ENCODE measurements at places on chromosomes 1 and 21.
A peak's percentile ranks its signal among the peaks of the same experiment; 100 is the strongest.

DNA sequence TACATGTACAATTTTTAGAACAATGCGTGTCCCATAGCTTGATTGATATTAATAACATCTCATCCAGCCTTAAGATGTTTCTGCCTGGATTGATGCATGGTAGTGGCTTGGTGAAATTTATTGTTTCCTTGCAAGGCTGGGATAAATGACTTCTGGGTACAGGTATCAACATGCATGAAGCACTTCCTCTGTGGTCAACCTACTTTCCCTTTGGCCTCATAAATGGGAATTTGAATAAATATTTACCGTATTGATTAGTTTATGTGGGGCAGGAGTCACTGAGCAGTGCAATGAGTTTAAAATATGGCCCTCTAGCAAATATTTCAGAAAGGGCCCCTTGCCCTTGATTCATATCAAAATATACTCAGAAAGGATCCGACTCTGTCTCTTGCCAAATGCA is 83.9 kb upstream of the KCNE2 start:
- DNase-seq: no peak

GRCh38 chr1:23459338-23459757 is 24.6 kb downstream of the ASAP3 start:
- no peak for DNase-seq

- no peak for DNase-seq
Observed at GRCh38 chr1:157099633-157100009, at the start of gene ETV3L. TSS of gene ETV3L (minus strand) at chr1:157099808. CDS start at chr1:157099523, 285 bp downstream.

DNA sequence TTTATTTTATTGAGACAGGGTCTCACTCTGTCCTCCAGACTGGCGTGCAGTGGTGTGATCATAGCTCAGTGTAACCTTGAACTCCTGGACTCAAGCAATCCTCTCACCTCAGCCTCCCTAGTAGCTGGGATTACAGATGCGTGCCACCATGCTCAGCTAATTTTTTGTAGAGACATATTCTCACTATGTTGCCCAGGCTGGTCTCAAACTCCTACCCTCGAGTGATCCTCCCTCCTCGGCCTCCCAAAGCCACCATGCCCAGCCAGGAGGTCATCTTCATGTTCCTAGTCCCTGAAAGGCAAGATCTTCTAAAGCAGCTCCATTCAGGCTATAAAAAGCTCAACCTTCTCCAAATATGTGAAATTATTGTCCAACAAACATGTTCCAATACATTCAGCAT is 53.9 kb downstream of the TOR1AIP2 start:
- DNase-seq: no peak

DNA sequence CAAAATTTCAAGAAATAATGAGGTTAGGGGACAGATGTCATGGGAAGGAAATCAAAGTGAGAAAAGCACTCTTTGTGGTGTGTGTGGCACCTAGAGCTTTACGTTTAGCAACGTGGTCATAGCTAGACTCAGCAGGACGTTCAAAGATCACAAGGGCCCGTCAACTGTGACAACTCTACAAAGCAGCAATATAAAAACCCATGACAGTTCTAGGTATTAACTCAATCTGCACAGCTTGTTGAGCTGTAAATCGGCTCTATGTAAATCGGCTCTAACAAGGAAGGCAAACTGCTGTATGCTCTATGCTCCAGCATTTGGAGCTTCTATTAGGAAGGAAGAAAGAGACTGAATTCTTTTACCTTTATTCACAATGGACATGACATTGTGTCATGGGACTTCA is 64.8 kb downstream of the TP53BP2 start:
- peak; percentile 54 for DNase-seq

- DNase-seq: no peak
Observed at GRCh38 chr1:209772126-209772525, 12.2 kb downstream of the C1orf74 start.

DNA sequence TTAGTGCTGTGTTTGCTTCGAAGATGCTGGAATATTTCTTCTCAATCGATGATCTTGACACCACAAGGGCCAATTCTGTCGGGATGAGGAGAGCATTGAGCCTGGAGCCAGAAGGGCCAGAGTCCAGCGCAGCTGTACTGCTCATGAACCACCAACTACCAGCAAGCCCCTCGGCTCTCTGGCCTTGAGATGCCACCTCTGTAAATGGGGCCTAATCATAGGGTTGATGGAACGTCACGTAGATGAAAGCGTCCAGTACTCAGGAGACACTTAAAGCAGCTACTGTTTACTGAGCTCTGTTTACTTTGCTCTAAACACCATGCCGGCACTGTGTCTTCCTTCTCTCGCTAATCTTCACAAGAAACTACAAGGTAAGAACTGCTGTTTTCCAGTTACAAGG is 26.3 kb downstream of the CCDC185 start:
- no peak for DNase-seq

- no peak for DNase-seq
Observed at GRCh38 chr1:28130901-28131300, 42.5 kb upstream of the EYA3 start.

DNA sequence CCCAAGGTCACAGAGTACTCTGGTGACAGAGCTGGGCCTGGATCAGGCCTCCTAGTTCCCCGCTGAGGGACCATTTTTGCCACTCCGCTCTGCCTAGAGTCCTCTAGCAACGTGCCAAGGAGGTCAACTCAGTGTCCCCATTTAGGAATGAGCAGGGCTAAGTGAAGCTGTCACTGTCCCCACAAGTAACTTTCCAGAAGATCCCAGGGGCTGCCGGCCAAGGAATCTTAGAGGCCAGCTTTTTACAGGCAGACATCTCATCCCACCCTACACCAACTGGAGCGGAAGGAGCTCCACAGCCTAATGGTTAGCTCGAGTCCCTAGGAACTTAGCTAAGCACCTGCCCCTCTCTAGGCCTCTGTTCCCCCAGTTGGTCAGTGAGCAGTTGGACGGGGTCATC is 59.7 kb downstream of the VWA5B1 start:
- DNase-seq: no peak

GRCh38 chr1:145892486-145893087 is 6.9 kb upstream of the ANKRD35 start:
- DNase-seq: no peak

- no peak for DNase-seq
Observed at GRCh38 chr21:14995695-14996490, 68.9 kb downstream of the NRIP1 start.

DNA sequence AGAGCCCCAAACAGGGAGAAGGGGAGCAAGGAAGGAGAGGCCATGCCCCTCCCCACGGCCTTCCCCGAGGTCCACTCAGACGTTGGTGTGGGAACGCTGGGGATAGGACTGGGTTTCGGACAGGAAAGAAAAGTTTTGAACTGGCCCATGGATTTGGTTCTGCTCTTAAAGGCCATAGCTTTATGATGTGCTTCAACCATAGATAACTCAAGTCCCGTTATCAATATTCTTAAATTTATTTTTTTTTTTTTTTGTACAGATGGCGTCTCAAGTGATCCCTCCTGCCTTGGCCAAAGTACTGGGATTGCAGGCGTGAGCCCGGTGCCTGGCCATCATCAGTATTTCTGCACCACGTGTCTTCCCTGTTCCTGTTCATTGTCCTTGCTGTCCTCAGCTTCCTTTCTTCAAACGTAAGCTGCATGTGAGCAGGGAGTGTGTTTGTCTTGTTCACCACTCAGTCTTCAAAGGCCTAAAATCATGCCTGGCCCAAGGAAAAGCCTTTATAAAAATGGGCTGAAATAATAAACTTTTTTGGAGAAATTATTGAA is 820 bp upstream of the KRTAP10-1 start:
- DNase-seq: no peak

DNA sequence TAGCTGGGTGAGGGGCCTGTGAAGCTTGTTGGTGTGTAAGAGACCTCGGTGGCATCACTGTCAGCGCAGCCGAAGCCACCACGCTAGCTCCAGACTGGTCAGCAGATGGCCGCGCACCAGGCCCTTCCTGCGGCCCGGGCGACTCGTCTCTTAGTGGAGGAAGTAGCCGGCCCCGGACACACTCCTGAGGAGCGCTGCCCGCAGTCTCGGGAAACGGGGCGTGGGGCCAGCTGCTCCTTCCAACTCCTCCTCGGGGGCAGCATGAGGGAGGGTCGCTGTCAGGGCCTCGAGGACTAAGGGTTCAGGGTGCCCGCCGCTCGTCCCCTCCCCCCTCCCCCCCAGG is 20.4 kb downstream of the H3-3A start:
- DNase-seq: peak; percentile 18

DNA sequence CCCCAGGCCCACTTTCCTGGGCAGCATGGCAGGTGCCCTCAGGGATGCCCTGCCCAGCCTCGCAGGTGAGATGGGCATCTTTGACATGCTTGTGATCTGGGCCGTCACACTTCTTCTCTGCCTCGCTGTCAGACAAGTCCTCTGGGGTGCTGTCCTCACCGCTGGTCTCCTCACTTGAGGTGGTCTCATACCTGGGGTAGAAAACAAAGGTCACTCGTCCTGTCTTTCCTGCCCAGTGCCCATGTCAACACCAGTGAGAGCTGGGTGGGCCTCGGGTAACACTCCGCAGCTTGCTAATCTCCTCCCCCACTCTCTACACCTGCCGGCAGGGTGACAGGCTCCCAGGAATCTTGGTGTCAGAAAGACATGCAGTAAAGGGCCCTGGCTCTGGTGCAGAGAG is 50.9 kb downstream of the KANK4 start:
- DNase-seq: no peak

GRCh38 chr1:180235502-180236239 is 5.6 kb downstream of the LHX4 start:
- DNase-seq: no peak

GRCh38 chr1:39623053-39623452 is 16.4 kb downstream of the HEYL start:
- peak; percentile 19 for DNase-seq

- DNase-seq: no peak
Observed at GRCh38 chr1:185603158-185603557, 131.0 kb upstream of the HMCN1 start.

DNA sequence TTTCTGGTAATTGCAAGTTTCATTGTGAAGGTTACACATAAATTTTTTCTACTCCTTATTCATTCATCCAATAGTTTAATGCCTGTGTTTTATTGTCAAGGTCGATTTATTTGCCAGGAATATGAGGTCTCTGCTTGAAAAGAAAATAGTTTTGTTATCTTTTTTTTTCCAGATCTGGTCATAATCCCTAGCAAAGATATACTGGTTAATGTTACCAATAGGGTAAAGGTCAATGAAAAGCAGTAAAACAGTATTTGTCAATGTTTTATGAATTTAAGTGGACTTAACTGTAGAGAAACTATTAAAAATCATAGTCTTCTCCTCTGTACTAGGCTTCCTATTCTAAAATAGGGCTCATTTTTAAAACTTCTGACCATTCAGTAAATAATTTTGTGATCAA is 8.1 kb upstream of the FMO3 start:
- DNase-seq: no peak

DNA sequence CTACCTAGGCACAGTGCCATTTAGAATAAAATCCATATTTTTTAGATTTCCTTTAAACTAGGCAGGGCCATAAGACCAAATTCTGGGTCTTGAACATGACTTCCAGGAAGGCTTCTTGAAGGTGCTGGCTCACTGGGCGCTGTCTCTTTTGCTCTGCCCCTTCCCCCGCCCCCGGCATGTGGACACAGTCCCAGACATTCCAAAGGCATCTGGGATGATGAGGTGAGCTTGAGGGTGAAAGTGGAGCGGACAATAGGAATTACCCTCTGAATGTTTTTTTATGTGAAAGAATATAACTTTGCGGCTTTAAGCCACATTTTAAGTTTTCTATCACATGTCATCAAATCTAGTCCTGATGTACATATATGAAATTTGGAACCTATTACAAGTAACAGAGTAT is 29.4 kb downstream of the RWDD3 start:
- no peak for DNase-seq

DNA sequence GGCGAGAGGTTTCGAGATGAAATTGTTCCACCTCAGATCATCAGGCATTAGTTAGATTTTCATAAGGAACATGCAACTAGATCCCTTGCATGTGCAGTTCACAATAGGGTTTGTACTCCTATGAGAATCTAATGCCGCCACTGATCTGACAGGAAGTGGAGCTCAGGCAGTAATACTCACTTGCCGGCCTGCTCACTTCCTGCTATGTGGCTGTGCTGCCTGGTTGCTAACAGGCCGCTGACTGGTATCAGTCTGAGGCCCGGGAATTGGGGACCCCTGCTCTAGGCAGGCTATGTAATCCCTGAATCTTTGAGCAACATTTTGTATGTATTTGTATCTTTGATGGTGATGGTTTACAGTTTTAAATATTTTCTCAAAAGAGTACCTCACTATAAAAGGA is 32.5 kb downstream of the XKR8 start:
- no peak for DNase-seq

- DNase-seq: no peak
Observed at GRCh38 chr1:216935901-216936300, 212.7 kb upstream of the ESRRG start.

DNA sequence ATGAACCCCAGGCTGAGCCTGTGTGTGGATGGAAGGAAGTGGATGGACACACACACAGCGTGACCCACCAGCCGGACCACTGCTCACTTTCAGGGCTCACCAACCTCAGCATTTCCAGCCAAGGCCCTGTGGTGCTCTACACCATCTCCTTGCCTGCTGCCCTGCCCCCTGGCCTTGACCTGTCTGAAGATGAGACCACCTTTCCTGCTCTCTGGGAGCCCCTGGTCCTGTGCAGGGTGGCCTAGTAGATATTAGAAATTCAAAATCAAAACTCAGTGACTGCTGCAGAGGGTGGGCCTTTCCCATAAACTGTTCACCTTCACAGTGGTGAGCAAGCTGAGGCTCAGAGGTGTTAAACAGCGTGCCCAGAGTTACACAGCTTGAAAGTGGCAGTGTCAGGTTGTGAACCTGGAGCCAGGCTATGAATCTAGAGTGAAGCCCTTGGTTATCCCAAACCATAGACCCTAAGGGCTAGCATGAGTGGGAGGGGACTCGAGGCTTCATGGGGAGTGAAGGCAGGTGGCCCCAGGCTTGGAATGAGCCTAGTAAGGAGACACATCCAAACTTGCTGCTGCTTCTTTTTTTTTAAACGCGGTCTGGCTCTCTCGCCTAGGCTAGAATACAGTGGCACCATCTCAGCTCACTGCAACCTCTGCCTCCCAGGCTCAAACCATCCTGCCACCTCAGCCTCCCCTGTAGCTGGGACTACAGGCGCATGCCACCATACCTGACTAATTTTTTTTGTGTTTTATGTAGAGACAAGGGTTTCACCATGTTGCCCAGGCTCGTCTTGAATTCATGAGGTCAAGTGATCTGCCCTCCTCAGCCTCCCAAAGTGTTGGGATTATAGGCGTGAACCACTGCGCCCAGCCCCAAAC is 41.5 kb downstream of the MAN1C1 start:
- no peak for DNase-seq

DNA sequence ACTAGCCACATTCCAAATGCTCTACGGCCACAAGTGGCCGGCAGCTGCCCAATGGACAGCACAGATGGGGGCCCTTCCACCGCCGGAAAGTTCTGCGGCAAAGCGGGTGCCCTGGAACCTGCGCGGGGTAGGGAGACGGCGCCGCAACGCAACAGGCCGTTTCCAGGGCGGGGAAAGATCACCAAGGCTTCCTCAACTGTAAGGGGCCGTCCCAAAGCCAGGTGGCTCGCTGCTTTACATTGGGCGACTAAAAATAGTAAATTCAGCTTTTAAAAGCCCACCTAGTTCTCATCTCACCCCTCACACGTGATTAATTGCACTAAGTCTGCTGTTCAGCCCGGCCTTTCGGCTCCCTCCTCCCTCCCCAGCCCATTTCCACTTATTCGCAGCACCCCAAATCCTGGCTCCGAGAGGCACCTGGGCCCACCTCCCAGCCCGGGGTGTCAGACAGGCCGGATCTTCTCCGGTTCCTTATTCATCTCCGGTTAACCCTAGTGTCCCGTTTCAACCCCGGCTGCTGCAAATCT is 643 bp downstream of the CFAP298 start:
- DNase-seq: no peak

- DNase-seq: no peak
Observed at GRCh38 chr1:222021129-222021528, 279.2 kb upstream of the DUSP10 start.

- DNase-seq: no peak
Observed at GRCh38 chr1:117250061-117250606, 39.4 kb upstream of the VTCN1 start.

Measured in pons (tissue), 1 donor.